ENCODE measurements at places on chromosomes 1 and 21.

GRCh38 chr1:45266151-45266801, 59.9 kb upstream of the ZSWIM5 start:
- DNase-seq: no peak

GRCh38 chr1:160076295-160076694, 5.0 kb upstream of the KCNJ9 start:
- no peak for DNase-seq

- DNase-seq: no peak
Measured at GRCh38 chr1:967466-968343, 1.4 kb downstream of the PLEKHN1 start.

DNA sequence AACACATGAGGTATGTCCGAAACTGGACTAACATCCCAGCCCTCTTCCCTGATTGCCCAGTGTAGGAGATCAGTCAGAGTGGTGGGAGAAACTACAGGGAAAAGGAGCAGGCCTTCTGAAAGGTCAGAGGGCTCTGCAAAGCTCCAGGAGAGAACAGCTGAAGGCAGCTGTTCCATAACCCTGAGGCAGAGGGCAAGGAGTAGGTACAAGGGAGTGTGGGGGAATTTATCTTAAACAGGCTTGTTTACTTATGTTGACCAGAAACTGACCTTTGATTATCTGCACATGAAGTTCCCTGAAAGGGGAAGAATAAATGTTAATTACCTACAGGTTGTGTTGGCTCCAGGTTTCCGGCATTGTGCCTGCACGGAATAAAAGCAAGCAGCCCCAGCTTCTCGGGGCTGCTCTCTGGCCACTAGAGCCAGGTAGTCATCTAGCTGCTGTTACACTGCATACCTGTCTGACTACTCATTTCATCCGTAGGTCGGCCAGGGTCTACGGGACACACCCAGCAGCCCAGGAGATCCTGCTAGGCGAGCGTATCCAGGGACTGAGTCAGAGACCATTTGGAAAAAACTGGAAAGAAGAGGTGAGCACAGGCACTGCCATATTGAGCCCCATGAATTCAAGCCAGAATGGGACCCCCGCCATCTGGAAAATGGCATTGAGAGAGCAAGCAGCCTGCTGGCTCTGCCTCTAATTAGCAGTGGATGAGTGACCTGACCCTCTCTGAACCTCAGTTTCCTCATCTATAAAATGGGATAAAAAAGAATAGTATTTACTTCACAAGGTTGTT, 14.9 kb upstream of the PAQR7 start:
- DNase-seq: no peak

DNA sequence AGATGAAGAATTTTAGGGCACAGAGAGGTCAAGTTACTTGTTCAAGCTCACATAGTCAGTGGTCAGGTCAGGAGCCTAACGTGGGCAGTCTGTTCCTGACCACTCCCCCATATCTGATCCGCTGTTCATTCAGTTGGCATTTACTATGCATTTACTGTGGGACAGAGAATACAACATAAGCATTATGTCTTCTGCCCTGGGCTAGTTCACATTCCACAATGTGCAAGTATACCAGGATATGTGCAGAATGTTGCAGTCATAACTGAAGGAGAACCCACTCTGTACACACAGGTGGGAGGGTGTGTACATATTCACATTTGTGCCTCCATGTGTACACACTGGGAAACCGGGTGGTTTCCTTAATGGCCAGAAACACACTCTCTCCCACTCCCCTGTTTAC, 309.6 kb downstream of the PRDM2 start:
- no peak for DNase-seq

DNA sequence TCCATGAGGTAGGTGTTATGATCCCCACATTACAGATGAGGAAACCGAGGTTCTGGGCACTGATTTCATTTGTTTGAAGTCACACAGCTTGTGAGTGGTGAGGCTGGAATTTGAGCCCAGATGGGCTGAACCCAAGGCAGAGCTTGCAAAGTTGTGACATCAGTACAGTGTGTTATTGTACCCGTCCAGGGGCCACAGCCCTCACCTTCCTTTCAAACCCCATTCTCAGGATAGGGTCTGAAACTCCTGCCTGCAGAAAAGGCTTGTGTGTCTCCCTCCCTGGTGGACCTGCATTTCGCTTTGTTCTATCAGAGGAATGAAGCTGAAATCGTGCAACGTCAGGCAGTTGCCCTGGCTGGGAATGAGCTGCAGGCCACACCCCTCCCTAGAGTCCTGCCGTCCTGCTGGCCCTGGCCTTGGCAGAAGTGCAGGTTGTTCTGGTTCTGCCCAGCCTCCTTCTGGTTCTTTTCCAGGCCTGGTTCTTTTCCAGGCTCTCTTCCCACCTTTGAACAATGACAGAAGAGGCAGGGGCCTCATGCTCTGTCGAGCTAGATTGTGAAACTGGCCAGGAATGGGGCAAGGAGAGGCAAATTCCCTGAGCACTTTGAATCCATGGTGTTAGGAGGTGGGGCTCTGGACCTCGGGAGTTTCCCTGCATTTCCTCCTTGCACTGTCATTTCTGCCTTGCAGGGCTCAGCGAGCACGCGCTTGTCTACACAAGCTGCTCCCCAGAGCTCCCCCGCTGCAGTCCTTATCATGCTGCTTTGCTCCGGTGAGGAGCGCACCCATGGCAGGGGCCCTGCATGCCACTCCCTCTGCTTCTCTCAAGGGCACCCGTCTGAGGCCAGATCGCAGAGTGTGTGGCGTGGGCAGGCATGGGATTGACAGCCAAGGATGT, 8.2 kb upstream of the MYOM3 start:
- DNase-seq: no peak

DNA sequence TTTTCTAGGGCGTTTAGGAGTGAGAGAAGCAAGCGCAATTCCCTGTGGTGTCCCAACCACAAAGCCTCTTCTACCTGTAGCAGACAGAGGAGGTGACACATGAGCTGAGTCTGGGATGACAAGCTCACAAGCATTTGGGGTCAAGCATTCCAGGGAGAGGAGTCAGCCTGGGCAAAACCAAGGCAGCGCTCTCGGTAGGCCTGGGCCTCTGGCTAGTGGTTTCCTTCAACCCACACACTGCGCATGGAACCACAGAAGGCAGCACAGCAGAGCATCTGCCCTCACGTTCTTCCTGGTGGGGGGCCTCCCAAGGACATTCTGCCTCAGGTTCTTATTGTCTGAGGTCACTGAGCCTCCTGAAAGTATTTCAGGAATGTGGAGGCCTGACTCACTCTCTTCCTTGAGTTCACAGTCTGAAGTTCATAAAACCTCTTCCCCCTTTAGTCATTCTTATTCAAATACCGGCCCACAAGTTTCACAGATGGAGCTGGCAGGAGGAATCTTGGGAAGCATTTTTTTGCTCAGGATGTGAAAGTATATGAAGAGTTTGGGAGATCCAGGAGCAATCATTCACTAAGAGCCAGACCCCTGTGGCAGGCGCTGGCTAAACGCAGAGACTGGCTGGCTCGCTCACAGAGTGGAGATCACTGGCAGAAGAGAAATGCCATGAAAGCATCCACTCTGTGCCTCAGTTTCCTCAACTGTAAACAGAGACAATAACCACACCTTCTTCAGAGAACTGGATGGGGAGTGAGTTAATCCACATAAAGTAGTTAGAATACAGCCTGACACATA, 26.8 kb downstream of the CCN1 start:
- peak; percentile 99 for DNase-seq

DNA sequence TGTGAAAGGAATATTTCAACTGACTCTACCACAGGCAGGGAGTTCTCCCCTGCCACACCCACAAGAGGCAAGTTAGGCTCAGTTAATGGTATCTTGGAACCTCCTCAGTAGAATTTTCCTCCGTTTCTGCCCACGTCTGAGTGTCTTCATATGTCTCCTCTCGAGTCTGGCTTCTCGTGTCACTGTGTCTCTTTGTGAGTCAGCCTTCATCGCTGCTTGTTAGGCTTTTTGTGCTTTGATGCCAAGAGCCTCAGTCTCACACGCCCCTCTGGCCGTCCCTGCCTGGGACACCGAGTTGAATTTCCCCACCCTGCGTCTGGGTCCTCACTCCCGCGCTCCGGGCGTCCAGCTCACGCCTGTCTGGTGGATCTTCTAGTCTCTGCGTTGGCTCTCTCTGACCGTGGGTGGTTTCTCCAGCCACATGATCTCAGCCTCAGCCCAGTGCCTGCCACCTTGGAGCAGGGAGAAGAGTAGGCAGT, 125.7 kb upstream of the GADD45A start:
- DNase-seq: no peak

DNA sequence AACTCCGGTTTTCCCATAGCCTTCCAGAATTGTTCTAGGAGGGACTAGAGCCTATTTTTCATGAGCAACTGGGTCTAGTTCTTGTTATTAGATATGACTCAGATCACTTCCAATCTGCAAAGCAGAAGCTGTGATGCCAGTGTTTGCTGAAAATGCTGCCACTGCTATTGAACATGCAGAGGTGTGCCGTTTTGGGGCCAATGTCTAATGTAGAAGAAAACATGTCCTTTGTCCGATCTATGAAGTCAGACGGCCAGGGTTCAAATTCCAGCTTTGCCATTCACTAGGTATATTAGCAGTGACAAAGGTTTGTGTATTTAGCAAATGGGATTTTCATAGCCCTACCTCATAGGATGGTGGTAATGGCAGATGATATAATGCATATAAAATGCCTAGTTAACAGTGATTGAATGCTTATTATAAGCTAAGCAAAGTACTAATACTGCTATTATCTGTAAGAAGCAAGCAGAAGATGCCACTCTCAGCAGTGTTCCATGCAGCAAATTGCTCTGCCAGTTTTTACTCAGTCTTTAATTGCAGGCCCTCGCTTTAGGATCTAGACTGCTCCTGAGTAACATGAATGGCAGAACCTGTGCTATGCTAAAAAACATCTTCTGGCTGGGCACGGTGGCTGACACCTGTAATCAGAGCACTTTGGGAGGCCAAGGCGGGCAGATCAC, 40.1 kb upstream of the CXADR start:
- no peak for DNase-seq

GRCh38 chr21:15793550-15794235, 63.9 kb downstream of the USP25 start:
- DNase-seq: no peak

Data from kidney capillary endothelial cell (primary cell).